ENCODE measurements at places on chromosomes 6 and 20.

GRCh38 chr6:148134592-148134991, 208.0 kb upstream of the SASH1 start:
- DNase-seq: no peak

GRCh38 chr6:42659806-42660205, 62.6 kb downstream of the PRPH2 start:
- DNase-seq: no peak

- DNase-seq: no peak
These were observed 193.7 kb downstream of the CDH4 start for GRCh38 chr20:61445741-61446140.

GRCh38 chr6:125554456-125554855, 195.0 kb upstream of the HEY2 start:
- peak; percentile 3 for DNase-seq
